ENCODE measurements at places on chromosomes 5 and 9.

DNA sequence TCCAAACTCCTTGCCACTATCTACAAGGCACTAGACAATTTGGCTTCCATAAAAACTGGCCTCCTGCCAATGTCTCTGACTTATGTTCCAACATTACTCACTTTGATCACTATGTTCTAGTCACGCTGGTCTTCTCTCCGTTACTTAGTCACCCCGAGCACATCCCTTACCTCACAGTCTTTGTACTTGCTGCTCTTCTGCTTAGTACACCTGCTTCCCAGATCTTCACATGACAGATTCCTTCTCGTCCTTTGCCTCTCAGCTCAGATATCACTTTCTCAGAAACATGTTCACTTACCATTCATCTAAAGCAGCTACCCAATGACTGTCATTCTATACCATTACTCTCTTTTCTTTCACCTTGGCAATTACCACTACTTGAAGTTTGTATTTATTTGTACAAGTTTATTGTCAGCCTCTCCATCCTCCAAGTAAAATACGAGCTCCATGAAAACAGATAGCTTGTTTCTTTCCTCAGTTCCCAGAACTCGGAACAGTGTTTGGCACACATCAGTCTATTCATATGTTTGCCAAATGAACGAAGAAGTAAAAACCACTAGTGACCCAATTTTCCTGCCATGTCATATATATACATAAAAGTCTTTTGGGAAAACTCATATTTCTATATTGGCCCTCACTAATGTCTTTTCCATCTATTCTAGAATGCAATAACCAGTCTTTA is 5.9 kb upstream of the SLC22A5 start:
- peak; percentile 94 for DNase-seq

DNA sequence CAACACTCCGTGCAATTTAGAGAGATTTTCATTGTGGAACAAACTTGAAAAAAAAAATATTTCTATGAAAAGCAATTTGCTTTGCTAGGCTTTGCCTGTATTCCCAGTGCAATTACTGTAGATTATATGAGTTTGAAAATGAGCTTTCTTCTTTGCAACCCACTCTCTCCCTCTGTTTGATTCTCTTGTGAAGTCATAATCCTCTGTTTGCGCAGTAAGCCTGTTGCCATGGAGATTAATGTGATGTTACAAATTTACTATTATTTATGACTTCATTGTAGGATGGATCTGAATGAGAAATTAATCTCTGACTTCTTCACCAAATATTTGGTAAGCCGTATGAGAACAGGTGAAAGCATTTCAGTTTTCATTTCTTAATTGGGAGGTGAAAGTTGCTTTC is 320.3 kb downstream of the SPATA31D1 start:
- no peak for DNase-seq

- DNase-seq, result no peak
These were observed 414.5 kb upstream of the ZNF608 start for GRCh38 chr5:125160787-125161502.

DNA sequence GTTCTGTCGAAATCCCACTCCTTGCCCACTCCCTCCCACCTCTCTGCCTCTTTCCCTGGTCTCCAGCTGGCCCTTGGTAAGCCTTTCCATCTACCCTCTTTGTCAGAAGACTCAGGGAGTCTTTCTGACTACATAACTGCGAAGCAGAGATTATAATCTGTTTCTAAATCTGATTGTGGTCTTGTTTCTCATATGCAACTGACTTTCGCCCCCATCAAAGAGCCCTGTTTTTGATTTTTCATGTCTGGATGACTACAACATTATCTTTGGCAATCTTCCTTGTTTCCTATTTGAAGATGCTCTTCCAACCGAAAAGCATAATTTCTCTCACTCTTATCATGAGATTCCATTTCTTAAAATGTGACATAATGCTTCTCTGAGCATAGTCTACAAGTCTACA is 218.2 kb upstream of the ADAMTSL1 start:
- no peak for DNase-seq

DNA sequence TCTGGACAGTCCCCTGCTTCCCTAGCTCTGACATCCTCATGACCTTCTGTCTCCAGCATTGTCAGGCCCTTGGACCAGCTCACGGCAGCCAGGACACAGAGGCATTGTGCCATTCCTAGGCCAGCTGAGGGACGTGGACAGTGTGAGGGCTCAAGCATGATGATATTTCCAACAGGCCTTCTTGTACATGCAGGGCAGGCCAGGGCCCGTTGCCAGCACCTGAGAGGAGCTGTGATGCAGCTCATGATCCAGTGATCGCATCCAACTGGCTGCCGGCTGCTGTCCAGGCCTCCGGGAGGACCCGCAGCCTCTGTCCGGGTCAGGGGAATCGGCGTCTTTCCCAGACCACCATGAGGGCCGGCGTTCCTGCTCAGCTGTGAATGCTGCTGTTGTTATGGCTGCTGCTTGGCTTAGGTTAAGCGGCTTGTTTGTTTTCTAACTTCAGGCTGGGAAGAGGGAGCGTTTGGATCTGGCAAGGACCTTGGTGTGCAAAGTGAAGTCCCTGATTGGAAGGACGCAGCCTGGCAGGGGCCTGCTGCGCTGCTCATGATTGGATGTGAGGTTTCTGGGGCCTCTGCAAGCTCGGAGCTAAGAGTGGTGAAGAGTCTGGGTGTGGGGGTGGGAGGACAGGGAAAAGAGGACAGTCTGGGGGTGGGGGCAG is 53.8 kb downstream of the PDZD2 start:
- no peak for DNase-seq

DNA sequence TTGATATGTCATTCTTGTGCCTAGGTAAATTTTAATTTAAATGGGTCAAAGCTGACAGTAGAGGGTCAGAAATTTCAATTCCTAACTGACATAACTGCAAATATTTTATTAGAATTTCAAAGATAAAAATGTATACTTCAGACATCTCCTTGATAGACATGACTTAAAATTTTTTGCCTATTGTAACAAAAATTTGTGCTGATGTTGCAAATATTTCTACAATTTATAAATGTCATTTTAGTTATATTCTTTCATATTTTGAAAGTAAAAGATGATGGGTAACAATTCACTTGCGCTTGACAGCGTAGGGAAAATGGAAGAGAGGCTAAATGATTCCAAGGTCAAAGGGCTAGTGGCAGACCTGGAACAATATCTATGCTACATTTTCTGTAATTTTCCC is 220.3 kb upstream of the ST8SIA4 start:
- DNase-seq, result no peak

DNA sequence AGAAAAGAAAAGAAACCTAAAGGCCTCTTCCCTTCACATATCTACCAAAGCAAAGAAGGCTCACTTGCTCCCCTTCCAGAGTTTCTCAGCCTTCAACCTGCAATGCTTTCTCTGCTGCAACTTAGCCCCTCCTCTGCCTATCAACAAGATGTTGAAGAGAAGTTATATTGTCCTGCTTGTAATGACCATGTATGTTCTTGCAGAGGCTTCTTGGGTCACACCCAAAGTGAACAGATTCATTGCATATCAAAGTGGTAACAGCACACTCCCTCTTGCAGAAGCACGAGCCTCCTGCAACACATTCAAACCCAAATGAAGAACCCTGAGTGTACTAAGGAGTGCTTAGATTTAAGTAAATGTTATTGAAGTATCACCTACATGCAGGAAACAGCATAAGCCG is 494.3 kb downstream of the NTRK2 start:
- no peak for DNase-seq

GRCh38 chr5:133354323-133355185 is 257.8 kb downstream of the FSTL4 start:
- DNase-seq, result no peak

DNA sequence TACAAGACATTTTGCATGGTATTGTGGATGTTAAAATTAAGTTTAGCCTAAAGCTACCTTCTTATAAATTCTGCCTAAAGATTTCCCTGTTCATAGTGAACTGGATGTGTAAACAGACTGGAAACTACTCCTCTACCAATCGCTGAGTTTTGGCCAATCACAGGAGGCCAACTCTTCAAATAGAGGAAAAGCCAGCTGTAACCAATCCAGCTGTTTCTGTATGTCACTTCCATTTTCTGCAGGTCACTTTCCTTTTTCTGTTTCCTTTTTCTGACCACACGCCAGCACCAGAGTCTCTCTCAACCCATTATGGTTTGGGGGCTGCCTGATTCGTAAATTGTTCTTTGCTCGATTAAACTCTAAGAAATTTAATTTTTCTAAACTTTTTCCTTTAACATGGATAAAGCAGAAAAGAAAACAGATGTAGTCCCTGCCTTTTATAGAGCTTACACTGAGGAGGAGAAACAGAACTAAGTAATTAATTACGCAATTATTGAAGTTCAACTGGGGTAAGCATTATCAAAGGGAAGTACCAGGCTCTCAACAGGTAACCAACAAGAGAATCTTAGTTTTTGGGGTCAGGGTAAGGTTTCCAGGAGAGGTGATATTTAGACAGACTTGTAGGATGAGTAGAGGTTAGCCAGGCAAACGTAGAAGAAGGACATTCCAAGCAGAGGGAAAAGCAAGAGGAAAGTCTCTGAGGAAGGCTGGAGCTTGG is 27.7 kb downstream of the RANBP3L start:
- no peak for DNase-seq

- no peak for DNase-seq
These were observed 69.6 kb downstream of the CHSY3 start for GRCh38 chr5:129973716-129974426.

DNA sequence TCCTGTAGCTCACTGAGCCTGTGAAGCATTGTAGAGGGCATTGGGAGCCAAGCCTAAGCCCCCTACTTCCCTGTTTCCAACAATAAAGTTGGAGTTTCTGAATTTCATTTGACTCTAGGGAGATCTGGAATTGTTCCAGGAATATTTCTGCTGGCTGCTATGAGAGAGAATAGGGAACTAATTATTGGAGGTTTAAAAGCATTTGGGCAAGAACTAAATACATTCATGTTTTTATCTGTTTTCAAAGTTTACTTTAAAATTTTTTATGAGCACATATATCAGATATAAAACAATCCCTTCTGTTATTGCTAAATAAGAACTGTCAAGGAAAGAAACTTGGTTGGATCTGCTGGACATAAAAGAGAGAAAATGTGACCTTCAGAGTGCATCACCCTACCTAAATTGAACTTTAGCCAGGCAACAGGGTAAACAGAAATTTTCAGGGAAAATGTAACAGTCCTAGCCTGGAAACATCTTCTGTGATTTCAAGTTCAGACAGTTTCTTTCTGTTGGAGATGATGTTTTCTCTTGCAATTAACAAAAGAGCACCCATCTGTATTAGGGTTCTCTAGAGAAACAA is 19.3 kb upstream of the LECT2 start:
- DNase-seq, result no peak

DNA sequence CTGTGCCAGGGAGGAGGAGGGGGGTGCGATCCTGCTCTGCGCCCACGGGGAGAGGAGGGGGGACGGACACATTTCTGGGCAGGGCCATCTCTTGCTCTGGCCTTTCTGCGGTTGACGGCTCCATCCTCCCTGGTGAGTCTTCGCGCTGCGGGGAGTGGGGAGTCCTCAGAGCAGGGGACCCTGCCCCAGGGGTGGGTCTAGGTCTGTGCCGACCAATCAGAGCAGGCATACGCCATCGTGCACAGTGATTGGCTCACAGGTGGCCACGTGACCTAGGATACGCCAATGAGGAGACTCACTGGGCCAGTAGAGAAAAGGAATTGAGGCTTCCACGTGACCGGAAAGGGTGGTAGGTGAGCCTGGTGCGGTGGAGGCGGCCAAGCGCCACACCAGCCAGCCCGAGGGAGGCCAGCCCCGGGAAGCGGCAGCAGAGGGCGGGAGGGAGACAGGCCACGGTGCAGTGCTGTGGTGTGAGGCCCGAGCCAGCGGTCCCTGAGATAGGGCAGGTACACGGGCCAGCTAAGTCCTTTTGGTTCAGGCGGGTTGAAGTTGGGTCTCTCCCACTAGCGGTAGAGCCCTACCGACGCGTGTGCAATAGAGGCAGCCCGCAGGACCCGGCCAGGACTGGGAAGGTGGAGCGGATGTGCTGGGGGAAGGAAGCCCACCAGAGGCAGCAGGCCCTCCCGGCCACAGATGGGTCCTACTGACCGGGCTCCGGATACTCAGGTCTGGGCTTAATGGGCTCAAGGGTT is 65.2 kb upstream of the RNF130 start:
- DNase-seq, result no peak

- peak; percentile 19 for DNase-seq
These were observed 3.0 kb downstream of the GDNF start for GRCh38 chr5:37836592-37837413.

DNA sequence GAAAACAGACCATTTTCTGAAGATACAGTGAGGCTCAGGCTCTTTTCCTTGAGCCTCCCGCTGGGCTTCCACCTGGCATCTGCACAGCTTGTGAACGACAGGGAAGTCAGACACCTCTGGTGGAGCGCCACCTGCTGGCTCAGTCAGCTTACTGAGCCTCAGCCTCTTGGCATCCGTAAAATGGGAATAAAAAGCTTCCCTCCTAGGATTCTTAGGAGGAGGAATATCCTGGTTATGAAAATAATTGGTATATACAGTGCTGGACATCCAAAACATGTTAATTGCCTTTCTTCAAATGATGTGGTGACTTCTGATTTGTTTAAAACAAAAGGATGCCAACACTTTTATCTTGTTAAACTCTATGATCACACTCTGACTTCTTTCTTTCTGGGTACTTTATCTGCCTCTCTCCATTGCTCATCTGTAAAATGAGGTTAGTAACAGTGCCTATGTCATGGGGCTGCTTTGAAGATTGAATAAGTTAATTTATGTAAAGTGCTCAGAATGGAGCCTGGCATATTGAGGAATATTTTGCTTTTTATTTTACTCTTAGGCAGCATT is 67.5 kb downstream of the MAMDC2 start:
- peak; percentile 77 for DNase-seq

DNA sequence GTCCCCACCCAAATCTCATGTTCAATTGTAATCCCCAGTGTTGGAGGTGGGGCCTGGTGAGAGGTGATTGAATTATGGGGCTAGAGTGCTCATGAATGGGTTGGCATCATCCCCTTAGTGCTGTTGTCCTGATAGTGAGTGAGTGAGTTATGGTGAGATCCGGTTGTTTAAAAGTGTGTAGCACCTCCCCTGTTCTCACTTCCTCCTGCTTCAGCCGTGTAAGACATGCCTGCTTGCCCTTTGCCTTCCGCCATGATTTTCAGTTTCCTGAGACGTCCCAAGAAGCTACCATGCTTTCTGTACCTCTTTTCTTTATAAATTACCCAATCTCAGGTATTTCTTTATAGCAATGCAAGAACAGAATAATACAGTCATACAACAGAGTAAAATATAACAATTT is 742 bp upstream of the LECT2 start:
- no peak for DNase-seq

GRCh38 chr5:149550268-149550583 is 1.0 kb downstream of the CSNK1A1 start:
- peak; percentile 51 for DNase-seq

GRCh38 chr9:120616966-120617935 is 37.3 kb upstream of the CDK5RAP2 start:
- DNase-seq, result no peak

DNA sequence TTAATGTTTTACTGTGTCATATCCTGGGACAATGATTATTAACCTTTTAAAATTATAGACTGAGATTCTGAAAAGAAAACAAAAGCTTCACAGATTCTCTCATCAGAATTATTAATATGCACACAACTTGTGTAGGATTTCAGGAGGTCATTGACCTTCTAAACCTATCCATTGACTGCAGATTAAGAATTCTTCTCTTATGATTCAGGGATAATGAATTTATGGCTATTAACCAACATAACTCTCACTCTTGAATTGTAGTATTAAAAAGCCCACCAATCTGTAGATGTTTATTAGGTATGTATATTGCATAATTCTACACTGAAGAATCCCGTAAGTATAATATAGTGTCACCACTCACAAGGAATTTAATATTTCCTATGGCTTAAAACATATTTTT is 179.8 kb downstream of the PBX3 start:
- no peak for DNase-seq

- no peak for DNase-seq
These were observed 53.9 kb downstream of the DPYSL3 start for GRCh38 chr5:147455822-147456450.

- DNase-seq, result no peak
These were observed 103.2 kb downstream of the MSX2 start for GRCh38 chr5:174827558-174827957.

Data from PC-3 (cell line).